ENCODE measurements at places on chromosomes 11 and 22. TPM values are rescaled to one million over a fixed set of nuclear protein-coding genes. Genes with fewer than 3 reads are reported as not detected.
A peak's percentile ranks its signal among the peaks of the same experiment; 100 is the strongest.

GRCh38 chr11:86418917-86419316, 44.2 kb downstream of the CCDC81 start:
- H3K27me3 ChIP-seq = no peaks in the 10 kb centered on the region
- H3K36me3 ChIP-seq = no peaks in the 10 kb centered on the region
- no peak overlapping the region for H3K4me3 ChIP-seq
- no peak for DNase-seq
- no peaks in the 10 kb centered on the region for H3K4me1 ChIP-seq
- H3K27ac ChIP-seq = no peak overlapping the region

Gene TBX10
- polyA plus RNA-seq = not detected

Gene MYOD1
- polyA plus RNA-seq = not detected

- no peak overlapping the region for H3K27ac ChIP-seq
- H3K4me1 ChIP-seq = peaks cover 4% of the 10 kb centered on the region
- no peaks in the 10 kb centered on the region for H3K27me3 ChIP-seq
Measured at GRCh38 chr22:37117092-37117491, 7.6 kb upstream of the TMPRSS6 start.

DNA sequence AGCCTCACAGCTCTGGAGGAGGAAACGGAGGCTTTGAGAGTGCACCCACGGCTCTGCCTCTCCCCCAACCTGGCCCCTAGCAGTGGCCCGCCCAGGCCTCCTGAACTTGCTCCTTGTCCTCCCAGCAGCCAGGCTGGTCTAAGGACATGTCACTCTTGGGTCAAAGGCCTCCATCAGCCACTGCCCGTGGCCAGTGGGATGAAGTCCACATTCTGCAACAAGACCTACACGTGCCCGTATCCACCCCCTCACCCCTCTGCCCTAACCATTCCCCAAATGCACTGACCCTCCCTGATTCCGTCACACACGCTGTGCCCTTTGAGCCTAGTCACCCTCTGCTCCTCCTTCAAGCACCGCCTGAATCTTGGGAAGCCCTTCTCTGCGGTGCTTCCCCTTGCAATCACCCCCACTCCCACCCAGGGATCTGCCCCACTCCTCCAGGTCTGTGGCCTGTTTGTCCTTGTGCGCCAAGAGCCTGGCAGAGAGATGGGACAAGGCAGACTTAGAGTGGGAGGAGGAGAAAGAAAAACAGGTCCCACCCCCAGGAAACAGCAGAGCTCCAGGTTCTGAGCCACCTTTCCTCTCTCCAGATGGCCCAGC, 37.5 kb upstream of the TEF start:
- H3K36me3 ChIP-seq = peaks cover 28% of the 10 kb centered on the region
- H3K27ac ChIP-seq = no peak overlapping the region
- no peaks in the 10 kb centered on the region for H3K4me1 ChIP-seq
- DNase-seq = no peak

- DNase-seq = peak; percentile 64
- H3K27ac ChIP-seq = peak overlapping the region; percentile 97
- H3K27me3 ChIP-seq = no peaks in the 10 kb centered on the region
- H3K4me3 ChIP-seq = no peak overlapping the region
- H3K36me3 ChIP-seq = no peaks in the 10 kb centered on the region
Measured at GRCh38 chr11:116371146-116371545, 401.6 kb downstream of the BUD13 start.

Gene CARD18
- not detected for polyA plus RNA-seq

GRCh38 chr11:134372536-134372935, 39.5 kb downstream of the B3GAT1 start:
- no peaks in the 10 kb centered on the region for H3K4me1 ChIP-seq
- no peaks in the 10 kb centered on the region for H3K36me3 ChIP-seq
- no peak overlapping the region for H3K27ac ChIP-seq
- no peak overlapping the region for H3K4me3 ChIP-seq

- no peaks in the 10 kb centered on the region for H3K4me1 ChIP-seq
- no peak overlapping the region for H3K4me3 ChIP-seq
- H3K36me3 ChIP-seq = no peaks in the 10 kb centered on the region
Measured at GRCh38 chr11:88597387-88597786, 259.9 kb upstream of the CTSC start.

DNA sequence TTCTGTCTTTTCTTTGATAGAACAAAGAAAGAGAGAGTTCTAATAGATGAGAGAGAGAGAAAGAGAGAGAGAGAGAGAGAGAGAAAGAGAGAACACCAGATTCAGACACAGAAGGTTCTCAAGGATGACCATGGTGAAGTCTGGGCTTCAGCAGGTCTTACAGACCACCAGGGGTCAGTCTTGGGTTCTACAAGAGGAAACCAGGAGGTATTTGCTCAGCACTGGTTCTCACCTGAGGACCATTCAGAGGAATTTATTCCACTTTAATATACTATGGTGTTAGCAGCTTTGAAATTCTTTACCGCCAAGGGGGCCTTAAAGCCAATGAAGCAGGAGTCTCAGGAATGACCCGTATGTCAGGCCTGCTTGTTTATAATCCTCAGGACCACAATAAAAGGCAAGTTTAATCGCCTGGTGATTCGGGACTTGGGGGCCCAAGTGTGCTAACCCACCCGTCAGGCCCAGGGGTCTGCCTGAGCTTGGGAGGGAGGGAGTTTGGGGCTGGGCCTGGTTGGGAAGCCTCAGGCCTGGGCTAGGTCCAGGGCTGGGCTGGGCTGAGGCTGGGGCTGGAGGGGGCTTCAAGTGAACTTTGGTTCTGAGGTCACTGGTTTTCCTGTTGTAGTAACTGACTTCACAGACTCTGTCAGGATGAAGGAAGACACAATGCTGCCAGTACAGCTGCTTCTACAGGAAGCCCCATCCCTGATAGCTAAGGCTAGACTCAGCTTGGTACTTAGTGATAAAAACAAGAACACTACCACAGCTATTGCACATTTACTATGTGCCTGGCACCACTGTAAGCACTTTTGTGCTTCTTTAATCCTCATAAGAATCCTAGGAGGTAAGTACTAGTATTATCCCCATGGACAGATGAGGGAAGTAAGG, 179.2 kb upstream of the ZBED5 start:
- peak; percentile 55 for DNase-seq
- no peak overlapping the region for H3K27ac ChIP-seq
- H3K4me3 ChIP-seq = no peak overlapping the region
- no peaks in the 10 kb centered on the region for H3K27me3 ChIP-seq
- no peaks in the 10 kb centered on the region for H3K36me3 ChIP-seq
- H3K4me1 ChIP-seq = no peaks in the 10 kb centered on the region

DNA sequence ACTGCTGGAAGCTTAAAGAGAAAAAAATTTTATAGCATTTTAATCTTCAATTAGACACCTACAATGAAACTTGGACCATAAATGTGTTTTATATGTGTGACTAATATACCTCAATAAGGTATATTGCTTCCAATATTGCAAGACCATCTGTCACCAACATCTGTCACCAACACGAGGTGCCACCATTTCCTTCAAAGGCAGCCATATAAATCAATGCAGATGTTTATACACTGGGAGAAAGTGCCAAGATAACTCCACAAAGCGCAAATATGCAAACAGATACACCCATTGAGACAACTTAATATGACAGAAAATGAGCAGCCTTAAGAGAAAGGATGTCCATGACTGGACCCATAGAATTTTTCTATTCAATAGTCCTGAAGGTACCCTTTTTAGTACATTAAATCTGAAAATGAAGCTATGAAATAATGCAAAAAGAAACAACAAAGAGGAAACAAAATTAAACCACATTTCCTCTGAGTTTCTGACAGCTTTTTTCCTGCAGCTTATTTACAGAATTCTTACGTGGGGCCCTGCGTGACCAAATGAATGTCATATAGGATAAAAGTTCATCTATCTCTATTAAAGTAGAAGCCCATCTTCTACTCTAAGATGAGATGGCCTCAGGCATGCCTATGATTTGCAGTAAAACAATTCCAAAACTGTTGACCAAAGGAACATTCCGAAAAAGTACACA, 12.5 kb downstream of the MPZL3 start:
- no peak overlapping the region for H3K4me3 ChIP-seq
- no peaks in the 10 kb centered on the region for H3K36me3 ChIP-seq
- no peaks in the 10 kb centered on the region for H3K4me1 ChIP-seq
- DNase-seq = no peak

Gene TIGD3
- 0.41 TPM for polyA plus RNA-seq

DNA sequence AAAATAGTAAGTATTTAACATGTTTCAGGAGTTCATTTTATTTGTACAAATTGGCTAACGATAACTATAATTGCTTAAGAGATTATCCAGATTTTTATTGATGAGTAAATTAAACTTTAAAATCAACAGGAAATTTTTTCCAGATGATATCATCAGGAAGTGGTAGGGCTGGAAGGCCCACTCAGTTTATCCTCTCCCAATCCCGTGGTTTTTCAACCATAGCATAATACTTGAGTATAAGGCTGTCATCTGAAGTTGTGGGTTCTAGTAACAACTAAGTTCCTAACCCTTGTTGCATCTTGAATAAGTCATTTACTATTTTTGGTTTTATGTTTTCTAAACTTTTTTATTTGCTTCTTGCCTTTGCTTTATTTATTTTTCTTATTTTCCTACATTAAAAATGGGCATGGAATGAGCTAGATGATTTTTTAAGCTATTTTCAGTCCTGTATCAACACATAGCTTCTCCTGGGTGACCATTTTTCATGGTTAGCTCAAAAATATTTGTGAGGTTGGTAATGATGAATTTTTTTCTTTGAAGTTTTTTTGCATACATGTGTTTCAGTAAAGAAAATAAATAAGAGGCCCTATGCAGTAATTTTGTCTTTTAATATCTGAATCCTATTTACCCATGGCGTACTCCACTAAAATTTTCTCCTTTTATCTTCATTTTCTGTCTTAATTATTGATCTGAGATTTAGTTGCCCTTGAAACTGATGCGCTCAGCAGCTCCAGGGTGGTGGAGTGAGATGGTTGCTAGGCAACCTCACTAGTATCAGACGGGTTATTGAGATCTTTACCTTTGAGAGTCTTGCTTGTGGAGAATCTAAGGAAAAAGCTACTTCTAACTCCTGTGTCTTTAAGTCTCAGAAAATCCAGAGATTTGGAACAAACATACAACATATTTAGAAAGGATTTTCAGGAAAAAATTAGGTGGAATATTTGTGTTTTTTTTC, 452.0 kb upstream of the CCDC179 start:
- no peaks in the 10 kb centered on the region for H3K27me3 ChIP-seq
- H3K4me1 ChIP-seq = no peaks in the 10 kb centered on the region
- H3K4me3 ChIP-seq = no peak overlapping the region
- H3K36me3 ChIP-seq = no peaks in the 10 kb centered on the region
- DNase-seq = peak; percentile 10

GRCh38 chr11:120554766-120555432, 43.4 kb downstream of the GRIK4 start:
- H3K36me3 ChIP-seq = no peaks in the 10 kb centered on the region
- H3K4me3 ChIP-seq = no peak overlapping the region
- H3K4me1 ChIP-seq = peaks cover 45% of the 10 kb centered on the region
- peak; percentile 71 for DNase-seq
- H3K27ac ChIP-seq = peak overlapping the region; percentile 92

GRCh38 chr11:121669422-121669821, 216.7 kb upstream of the SORL1-AS1 start:
- peak overlapping the region; percentile 99 for H3K27ac ChIP-seq
- no peak overlapping the region for H3K4me3 ChIP-seq
- no peak for DNase-seq
- no peaks in the 10 kb centered on the region for H3K27me3 ChIP-seq
- H3K36me3 ChIP-seq = no peaks in the 10 kb centered on the region
- H3K4me1 ChIP-seq = peaks cover 51% of the 10 kb centered on the region

DNA sequence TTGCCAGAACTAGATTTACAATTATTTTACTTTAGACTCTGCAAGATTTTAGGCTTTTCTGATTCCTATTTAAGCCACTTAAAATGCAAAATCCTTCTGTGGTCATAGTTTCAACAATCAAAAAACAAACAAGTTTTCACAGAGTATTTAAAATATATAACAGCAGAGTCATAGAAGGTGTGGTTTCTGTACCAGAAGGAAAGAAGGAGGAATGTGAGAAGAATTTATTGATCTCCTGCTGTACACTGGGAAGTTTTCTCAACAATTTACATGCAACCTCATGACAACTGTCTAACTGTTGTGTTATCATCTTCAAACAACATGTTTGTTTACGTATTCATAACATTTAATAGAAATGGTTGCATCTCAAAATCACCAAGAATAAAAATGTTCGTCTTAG, 102.3 kb upstream of the CEP126 start:
- no peaks in the 10 kb centered on the region for H3K36me3 ChIP-seq
- DNase-seq = no peak
- H3K27ac ChIP-seq = no peak overlapping the region
- no peaks in the 10 kb centered on the region for H3K4me1 ChIP-seq

Gene CADM1
- 11.4 TPM for polyA plus RNA-seq

DNA sequence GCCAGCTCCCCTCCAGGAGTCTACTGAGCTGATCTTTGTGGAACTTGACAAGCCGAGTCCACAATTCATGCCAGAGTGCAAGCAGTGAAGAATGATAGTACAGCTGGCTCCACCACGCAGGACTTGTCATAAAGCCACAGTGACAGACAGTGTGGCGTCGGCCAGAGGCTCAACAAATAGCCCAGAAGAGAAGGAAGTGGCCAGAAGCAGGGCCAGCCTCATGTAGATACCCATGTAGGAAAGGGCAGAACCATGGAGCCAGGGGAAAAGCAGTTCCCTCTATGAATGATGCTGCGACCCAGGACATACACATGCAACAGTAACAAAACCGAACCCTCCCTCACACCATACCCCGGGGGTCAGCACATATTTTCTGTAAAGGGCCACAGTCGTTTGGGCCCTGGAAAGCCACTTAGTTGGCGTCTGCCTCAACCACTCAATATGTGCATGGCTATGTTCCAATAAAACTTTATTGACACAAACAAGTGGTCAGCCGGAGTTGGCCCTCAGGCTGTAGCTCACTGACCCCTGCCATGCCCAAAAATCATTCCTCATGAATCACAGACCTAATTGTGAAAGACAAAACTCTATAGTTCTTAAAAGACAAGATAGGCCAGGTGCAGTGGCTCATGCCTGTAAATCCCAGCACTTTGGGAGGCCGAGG, 161.4 kb downstream of the BRD1 start:
- H3K27ac ChIP-seq = no peak overlapping the region
- H3K4me1 ChIP-seq = no peaks in the 10 kb centered on the region
- DNase-seq = no peak
- no peaks in the 10 kb centered on the region for H3K36me3 ChIP-seq

- no peak for DNase-seq
- H3K4me3 ChIP-seq = no peak overlapping the region
- no peaks in the 10 kb centered on the region for H3K36me3 ChIP-seq
- H3K27ac ChIP-seq = no peak overlapping the region
- no peaks in the 10 kb centered on the region for H3K27me3 ChIP-seq
Measured at GRCh38 chr22:32743046-32743445, 58.5 kb upstream of the TIMP3 start.

GRCh38 chr11:101816613-101817012, 98.2 kb upstream of the CEP126 start:
- no peak overlapping the region for H3K27ac ChIP-seq
- no peak overlapping the region for H3K4me3 ChIP-seq
- no peaks in the 10 kb centered on the region for H3K4me1 ChIP-seq
- no peaks in the 10 kb centered on the region for H3K27me3 ChIP-seq
- DNase-seq = no peak
